ENCODE measurements at places on chromosomes 4 and X.

DNA sequence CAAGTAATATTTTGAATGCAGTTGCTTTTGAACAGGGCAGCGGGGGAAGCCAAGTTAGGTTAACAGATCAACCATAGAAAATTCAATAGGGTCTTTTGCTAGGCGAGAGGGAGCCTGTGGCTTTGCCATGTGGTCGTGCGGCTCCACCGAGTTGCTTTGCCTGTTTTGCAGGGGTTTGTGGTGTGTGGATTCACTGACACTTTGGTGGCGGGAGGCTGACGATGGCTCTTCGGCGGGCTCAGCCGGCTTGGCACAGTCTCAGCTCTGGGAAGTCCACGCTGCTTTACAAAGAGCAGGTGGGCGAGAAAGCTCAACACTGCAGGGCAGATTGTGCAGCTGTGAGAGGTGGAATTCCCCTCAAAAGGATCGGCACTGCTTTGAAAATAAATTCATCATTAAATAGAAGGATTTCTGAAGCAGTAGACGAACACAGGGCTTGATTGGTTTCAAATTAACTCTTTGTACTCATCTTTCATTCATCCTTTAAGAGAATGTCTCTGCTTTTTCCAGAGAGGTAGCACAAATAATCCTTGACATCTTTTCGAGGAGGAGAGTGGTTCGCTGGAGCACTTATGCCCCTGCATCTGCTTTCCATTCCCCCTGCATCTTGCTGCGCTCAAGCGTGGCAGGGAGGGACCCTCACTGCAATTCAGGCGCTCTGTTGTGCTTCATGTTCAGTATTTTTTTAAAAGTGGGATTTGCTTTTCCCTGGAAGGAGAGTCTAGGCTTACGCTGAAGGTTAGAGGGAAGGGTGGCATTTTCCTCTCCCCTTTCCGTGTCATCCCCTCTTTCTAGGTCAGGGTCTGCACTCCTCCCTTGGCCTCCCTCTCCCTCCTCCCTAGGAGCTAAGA, 201.8 kb upstream of the LEF1 start:
- no peak for DNase-seq

DNA sequence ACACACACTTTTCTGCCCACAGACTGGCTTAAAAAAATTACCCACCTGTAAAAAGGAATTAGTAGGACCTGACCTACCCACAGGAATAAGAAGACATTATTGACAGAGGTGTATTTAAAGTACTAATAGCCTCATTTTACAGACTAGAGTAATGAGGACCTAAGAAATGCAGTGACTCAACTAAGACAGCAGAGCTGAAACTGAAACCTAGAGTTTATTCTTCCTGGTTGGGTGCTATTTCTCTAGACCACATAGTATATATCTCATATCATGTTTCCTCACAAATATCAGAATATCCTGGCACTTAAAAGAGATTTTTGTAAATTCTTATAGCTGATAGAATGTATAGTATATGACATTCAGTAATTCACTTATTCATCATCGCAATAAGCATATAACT, 435.0 kb downstream of the MAGEE1 start:
- DNase-seq = no peak

DNA sequence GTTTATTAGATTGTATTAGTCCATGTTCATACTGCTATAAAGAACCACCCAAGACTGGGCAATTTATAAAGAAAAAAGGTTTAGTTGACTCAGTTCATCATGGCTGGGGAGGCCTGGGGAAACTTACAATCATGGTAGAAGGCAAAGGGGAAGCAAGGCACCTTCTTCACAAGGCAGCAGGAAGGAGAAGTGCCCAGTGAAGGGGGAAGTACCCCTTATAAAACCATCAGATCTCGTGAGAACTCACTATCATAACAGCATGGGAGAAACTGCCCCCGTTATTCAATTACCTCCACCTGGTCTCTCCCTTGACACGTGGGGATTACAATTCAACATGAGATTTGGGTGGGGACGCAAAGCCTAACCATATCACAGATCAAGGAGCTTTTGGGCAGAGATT, 8.1 kb upstream of the HSD17B13 start:
- DNase-seq = no peak

DNA sequence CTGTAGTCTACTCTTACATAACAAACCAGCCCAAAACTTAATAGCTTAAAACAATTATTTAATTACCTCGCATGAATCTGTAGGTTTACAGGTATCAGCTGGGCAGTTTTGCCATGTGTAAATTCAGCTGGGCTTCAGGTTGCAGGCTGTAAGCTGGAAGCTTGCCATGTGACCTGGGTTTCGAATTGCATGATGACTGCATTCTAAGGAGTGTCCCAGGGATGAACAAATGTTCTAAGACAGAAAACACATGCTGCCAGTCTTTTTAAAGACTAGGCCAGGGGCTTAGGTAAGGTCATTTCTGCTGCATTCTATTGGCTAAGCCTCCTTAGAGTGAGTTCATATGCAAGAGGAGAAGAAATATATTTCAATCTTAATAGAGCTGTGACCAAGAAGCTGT, 44.8 kb downstream of the GRIA2 start:
- peak; percentile 12 for DNase-seq

DNA sequence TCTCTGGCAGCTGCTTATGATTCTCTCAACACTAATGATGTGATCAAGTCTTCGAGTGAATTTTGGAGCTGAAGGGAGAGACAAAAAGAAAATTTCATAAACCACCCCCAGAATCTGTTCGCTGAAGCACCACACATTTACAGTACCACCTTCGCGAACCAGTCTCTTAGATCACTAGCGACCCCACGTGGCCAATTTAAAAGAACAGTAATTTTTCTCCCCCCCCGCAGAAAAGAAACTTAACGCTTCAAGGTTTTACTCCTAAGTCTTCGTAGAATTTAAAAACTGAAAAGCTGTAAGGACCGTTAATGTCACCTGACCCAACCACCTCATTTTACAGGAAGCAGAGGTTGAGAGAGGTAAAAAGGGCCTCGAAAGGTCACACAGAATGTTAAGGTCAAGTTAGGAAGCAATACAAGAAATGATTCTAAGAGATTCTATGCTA, 187.5 kb downstream of the QDPR start:
- DNase-seq = peak; percentile 60

DNA sequence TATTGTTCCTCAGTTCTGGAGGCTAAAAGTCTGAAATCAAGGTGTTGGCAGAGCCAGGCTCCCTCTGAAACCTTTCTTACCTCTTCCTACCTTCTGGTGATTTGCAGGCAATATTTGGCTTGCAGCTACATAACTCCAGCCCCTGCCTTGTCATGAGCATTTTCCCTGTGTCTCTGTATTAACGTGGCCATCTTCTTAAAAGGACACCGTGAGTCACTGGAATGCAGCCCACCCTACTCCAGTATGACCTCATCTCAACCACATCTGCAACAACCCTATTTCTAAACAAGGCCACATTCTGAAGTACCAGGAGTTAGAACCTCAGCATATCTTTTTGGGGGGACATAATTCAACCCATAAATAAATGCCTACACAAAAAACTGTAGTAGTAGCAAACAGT, 40.7 kb downstream of the FANCB start:
- DNase-seq = no peak

GRCh38 chr4:120070196-120070595, 3.5 kb upstream of the MAD2L1 start:
- DNase-seq = no peak

- DNase-seq = no peak
Observed at GRCh38 chr4:22416403-22416802, 99.5 kb downstream of the ADGRA3 start.

- no peak for DNase-seq
Observed at GRCh38 chrX:123348468-123348867, 164.4 kb downstream of the GRIA3 start.

GRCh38 chrX:48939524-48940228, 17.7 kb downstream of the OTUD5 start:
- no peak for DNase-seq

- DNase-seq = no peak
Observed at GRCh38 chrX:45711231-45711630, 510.6 kb upstream of the DIPK2B start.

DNA sequence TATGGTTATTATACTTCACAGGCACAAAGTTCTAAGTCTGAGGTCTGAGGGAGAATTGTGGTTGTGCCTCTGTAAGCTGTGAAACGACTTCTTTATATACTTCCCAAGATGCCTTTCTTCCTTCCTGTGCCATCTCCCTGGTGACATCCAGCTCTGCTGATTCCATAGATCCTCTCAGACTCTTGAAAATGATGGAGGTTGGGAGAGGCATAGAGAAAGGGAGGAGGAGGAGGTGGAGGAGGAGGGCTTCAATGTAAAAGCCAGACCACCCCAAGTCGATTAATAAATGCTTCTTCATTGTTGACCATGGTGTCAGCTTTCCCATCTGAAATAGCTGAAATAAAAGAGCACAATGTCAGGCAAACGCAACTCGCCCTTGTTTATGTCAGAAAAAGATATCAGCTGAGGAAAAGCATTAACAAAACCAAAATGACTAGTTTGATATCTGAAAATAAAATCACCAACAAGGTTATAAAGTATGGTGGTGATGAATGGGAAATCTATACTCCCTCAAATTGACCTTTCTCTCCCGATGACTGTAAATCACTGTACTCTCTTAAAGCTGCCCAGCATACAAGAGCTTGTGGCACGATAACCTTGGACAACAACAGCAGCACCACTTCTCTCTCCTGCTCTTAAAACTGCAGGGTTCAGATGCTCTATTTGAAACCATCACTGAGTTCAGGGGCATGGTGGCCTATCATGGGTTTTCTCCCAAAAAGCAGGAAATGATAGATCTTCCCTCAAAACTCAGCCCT, 230.4 kb upstream of the GALNT7 start:
- DNase-seq = no peak

DNA sequence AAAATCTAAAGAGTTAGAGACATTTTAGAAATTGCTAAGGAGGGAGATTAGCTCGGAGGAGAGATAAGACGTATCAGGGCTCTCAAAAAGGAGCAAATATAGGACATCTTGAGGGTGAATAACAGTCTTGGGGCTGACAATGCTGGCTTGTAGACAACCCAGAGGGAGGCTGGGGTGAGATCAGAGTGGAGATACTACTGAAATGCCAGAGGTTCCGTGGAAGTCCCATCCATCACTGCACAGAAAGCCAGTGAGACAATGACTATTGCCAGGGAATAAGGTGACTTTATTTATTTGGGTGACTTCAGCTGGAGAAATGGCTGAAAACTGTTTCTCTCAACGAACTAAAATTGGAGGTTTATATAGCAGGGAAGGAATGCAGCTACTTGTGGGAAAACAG, 838.1 kb upstream of the AGA start:
- DNase-seq = no peak

GRCh38 chr4:15012017-15012788, 9.9 kb downstream of the CPEB2 start:
- DNase-seq = no peak

DNA sequence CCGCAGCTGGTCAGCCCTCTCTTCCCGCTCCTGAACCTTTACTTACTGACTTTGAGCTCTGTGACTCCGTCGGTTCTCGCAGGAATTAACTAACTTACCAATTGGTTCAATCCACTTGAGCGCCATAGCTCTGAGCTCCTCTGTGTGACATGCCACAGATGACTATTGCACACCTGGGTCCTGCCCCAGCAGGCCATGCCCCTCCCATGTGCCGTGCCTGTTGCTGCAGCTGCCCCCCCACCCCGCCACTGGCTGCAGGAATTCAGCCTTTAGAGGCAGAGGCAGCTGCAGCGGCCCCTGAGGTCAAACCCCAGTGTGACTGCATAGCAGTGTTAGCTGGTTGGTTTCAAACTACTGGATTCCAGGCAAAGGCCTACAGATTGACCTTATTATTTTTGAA, 70.6 kb downstream of the MTMR1 start:
- no peak for DNase-seq

DNA sequence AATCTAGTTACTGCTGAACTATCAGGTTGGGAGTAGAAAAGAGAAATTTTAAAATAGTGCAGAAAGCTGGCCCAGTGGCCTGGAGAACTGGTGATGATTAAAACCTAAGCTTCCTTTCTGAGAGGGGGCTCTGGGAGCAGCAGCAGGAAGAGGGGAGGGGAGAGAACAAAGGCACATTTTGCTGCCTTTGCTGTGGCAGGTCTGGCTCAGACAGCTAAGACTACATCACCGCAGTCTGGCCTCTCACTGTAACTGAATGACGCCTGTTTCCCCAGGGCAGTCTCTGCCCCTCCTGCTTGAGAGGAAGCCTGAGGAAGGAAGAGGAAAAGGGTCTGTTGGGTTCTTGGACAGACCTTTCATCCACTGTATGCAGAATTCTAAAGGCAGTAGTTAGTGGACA, 148.5 kb downstream of the FRAS1 start:
- no peak for DNase-seq

- no peak for DNase-seq
Observed at GRCh38 chrX:72349190-72349589, 43.5 kb upstream of the CITED1 start.

- no peak for DNase-seq
Observed at GRCh38 chrX:86171366-86171765, 23.1 kb downstream of the DACH2 start.

GRCh38 chr4:44872246-44872645, 145.9 kb upstream of the GNPDA2 start:
- DNase-seq = no peak

DNA sequence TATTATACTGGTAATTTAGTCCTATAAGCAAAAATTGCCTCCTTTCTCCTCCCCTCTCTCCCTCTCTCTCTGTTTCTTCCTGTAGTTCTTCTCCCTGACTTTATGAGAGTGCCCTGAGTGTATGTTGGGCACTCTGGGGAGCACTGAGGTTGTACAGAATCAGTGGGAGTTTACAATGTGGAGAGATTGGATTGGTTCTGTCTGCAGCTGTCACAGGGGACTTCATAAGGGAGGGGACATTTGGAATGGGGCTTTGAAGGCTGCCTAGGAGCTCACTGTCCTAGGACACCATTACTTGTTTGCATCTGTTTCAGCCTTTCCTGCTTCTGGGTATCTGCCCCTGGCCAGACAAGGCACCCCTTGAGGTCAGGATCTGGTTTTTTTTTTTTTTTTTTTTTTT, 22.9 kb downstream of the SH3TC1 start:
- DNase-seq = no peak

DNA sequence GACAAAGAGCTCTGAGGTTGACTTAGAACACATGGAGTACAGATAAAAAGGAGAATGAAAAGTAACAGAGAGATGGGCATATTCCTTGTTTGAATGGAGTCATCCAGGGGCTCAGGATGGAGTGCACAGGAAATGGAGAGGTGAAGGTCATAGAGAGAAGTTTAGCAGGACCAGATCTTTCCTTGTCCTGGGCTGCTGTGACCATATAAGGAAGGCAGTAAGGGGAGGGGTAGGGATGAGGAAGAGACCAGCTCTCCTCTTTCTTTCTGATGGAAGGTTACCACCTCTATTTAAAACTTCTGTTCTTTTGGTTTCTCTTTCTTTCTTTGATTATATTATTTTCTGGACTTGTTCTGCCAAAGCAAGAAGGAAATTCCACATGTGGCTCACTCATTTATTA, 27.0 kb downstream of the AR start:
- DNase-seq = no peak

DNA sequence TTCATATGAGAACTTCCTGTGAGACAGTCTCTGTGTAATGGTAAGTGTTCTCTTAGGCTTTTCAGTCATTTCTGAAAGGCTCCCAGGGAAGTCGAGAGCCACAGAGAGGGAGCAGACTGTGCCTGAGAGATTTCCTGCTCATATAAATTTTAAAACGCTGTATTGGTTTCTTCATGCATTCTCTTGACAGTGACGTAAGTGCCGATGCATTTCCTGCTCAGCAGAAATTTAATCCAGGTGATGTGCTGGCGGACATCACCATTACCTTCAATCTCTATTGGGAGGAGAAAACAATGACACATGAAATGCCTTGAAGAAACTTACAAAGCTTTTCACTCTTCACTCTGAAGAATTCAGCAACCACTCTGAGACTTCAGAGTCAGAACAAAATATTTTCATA, 383.6 kb downstream of the BMPR1B start:
- no peak for DNase-seq

GRCh38 chrX:70769659-70770227, 138.8 kb downstream of the TEX11 start:
- DNase-seq = no peak

Data from left renal pelvis (tissue), 4 donors.